ENCODE measurements at places on chromosomes 16 and 17. TPM values are rescaled to one million over a fixed set of nuclear protein-coding genes. Genes with fewer than 3 reads are reported as not detected.

TMEM88 gene
- not detected for total RNA-seq

TSPOAP1 gene
- not detected for total RNA-seq

PLD6 gene
- 11.7 TPM for total RNA-seq

ZACN gene
- 0.10 TPM for total RNA-seq

NEUROD2 gene
- not detected for total RNA-seq

FN3KRP gene
- 10.6 TPM for total RNA-seq

ODAD4 gene
- 0.46 TPM for total RNA-seq

MYADML2 gene
- total RNA-seq, result not detected

GRCh38 chr16:4437366-4437765, 11.7 kb downstream of the DNAJA3 start:
- no peak for DNase-seq

DNA sequence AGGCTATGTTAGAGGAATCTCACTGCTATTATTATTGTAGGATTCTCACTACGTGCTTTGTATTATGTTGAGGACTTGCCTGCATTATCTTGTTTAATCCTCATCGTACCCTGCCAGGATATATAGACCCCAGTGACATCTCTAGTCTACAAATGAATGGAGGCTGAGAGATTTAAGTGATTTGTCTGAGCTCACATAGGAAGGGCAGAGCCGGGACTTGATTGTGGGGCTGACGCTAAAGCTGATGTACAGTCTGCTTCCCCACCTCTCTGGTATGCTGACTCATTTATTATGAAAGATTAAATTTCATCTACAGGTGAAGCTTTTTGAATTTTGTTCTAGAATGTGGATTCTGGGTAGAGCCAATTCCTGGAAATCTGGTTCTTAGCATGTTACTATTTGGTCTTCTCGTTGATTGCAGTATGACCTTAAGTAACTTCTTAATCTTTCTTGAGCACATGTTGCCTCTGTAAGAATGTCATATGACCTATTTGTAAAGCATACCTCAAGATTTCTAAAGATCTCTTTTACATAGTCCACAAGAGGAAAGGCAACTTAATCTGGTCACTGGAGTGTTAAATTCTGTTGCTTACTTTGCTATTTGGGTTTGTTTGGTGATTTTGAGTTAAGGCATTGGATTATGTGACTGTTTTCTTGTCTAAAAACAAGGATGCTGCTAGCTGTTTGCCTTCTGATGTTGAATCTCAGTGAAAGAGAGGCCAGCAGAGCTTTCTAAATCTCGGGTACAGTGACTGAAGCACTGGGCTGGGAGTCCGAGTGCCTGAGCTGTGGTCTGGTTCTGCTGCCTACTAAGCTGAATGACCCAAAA, 12.4 kb downstream of the METTL9 start:
- peak; percentile 59 for DNase-seq

DNA sequence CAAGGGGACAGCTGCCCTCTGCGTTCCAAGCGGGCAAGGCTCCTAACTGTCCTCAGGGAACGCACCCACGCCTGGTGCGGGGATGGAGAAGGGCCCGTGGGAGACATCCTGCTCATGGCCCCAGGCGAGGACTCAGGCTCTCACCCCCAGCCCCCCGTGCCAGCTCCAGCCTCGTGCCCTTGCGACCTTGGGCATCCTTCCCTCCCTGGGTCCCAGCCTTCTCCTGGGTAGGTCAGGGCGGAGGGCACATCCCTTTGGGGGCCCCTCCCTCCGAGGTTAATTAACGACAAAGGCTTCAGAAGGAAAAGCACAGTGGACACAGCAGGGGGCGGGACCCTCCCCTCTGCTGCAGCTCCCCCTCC, 3.0 kb downstream of the PGAP6 start:
- no peak for DNase-seq

GRCh38 chr16:67750466-67750865, 31.4 kb upstream of the GFOD2 start:
- no peak for DNase-seq

DNA sequence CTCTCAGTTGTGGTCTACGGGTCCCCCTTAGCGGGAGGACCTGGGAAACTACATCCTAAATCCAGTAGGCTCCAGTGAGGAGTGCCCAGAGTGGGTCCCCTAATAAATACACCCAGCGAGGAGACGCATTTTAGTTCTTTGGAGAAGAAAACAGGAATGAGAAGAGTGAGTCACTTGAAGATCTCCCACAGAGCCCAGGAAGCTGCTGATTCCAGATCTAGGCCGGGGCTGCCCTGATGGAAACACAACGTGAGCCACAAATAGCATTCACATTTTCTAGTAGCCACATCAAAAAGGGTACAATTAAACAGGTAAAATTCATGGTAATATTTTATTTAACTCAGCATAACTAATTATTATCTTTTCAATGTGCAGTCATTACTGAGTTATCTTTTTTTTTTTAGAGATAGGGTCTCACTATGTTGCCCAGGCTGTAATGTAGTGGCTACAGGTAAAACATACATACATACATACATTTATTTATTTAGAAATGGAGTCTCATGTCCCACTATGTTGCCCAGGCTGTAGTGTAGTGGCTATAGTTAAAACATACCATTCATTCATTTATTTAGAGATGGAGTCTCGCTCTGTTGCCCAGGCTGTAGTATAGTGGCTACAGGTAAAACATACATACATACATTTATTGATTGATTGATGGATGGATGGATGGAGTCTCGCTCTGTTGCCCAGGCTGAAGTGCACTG, 21.5 kb downstream of the FBXO31 start:
- DNase-seq, result no peak

DNA sequence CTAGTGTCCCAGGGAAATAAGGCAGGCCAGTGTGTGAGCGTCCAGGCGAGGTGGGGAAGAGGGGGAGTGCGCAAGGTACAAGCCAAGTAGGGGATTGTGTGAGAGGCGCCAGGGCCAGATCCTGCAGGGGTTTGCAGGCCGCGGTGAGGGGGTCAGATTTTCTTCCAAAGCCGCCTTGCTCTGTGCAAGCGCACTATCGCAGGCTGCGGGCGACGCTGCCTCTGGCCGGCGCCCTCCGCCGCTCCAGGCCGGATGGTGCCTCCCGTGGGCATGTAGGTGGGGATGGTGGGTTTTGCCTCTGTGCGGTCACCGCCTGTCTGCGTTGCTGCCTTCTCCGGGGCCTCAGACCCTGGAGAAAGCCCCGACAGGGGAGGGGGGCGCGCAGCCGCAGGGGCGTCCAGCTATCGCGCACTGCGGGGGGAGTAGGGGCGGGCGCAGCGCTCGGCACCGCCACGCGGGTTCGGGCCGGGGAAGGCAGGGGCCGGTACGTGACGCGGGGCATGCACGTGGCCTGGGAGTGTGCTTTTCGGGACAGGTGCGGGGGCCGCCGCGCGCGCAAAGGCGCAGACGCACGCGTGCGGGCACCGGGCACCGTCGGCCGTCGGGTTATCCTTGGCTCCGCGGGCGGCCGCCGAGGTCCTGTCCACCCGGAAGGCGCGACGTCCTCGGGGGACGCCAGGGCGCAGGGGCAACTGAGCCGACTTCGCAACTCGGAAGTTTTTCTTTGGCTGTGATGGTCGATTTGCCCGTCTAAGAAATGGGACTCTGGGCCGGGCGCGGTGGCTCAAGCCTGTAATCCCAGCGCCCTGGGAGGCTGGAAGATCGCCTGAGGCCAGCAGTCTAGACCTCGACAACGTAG, 1.1 kb upstream of the HAPSTR1 start:
- no peak for DNase-seq

DNA sequence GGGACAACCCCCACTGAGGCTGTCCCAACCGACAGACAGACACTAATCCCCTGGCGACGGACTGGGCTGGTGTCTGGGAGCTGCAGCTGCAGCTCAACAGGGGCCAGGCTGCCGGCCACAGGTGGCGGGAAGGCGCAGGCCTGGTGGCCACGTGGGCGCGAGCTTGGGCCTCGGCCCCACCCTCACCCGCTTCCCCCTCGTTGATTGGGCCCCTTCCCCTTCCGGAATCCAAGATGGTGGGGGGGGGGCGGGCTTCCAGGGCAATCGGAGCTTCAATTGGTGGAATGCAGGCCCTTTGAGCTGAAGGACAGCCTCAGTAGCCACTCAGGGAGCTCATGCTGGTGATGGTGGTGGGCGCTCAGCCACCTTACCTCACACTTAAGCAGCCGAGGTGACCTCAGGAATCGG, 8.7 kb upstream of the TBX4 start:
- no peak for DNase-seq

GRCh38 chr17:8941980-8942622, 23.4 kb downstream of the PIK3R5 start:
- DNase-seq, result no peak

DNA sequence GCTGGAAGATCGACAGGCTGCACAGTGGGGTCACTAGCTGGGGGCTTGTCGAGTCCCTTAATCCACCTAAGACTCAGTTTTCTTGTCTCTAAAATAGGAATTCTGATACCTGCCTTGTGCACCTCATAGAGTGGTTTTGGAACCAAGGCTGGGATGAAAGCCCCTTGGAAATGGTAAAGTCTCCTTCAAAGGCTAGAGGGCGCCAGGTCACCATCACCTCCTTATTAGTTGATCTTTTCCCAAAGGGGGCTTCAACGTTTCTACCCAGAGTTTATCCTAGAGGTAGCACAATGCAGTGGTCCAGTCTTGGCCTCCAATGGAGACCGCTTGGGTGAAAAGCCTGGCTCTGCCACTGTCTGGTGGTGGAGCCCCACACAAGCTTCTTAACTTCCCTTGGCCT, 158.2 kb downstream of the AIPL1 start:
- DNase-seq, result no peak

DNA sequence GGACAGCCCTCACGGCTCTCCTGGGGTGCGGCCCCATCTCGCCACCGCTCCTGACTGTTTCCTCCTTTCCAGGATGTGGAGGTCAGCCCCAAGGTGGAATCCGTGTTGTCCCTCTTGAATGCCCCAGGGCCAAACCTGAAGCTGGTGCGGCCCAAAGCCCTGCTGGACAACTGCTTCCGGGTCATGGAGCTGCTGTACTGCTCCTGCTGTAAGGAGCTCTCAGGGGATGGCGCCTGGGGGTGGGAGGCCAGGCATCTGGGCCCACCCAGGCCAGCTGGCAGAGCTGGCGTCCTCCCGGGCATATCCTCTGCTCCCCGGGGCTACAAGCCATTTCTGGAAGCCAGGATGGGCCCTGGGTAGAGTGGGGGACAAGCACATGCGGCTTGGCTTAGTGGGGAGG, 13.2 kb downstream of the IL34 start:
- DNase-seq, result no peak

DNA sequence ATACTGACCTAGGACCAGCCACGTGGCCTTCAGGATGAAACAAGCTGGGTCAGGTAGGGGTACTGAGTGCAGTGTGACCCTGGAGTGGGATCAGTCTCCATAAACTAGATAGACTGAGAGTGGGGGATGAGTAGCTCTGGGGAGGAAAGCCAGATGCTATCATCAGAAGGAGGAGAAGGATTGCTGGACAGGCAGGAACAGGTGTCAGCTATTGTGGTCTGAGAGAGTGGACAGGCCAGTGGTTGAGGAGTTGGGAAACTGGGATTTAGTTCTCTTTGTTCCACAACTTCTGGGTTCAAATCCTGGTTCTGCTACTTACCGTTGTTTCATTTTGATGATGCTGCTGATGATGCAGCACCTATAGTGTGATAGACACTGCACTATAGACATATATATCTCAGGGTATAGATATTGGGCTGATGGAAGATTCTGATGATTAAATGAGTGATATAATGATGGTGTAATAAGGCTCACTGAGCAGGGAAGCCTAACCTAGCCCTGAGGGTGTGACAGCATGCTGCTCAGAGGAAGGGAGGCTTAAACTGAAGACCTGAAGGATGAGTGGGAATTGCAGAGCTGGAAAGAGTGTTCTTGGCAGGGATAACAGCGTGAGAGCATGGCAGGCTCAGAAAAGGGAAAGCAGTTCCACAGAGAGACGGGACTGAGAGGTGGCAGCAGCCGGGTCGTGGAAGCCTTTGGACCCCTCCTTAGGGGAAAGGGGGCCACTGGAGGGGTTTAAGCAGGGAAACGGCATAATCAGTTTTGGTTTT, 66.0 kb downstream of the SNX20 start:
- no peak for DNase-seq

GRCh38 chr16:78460428-78460827, 361.0 kb downstream of the WWOX start:
- no peak for DNase-seq

DNA sequence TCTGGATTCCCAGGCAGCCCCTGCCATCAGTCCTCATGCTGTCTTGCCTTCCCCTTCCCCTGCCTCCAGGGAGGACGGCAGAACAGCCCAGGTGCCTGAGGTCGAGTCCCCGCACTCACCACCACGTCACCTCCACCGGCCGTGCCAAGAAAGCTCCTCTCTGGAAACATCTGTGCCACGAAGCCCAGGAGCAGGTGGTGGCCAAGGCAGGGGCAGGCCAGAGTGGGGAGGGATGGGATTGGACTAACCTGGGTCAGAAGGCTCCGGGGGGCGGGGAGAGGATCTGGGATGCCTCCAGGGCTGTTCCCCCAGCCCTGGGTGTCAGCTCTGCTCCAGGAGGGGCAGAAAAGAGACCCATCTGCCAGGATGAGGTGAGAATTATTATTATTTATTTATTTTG, 7.4 kb upstream of the DPEP1 start:
- DNase-seq, result no peak

DNA sequence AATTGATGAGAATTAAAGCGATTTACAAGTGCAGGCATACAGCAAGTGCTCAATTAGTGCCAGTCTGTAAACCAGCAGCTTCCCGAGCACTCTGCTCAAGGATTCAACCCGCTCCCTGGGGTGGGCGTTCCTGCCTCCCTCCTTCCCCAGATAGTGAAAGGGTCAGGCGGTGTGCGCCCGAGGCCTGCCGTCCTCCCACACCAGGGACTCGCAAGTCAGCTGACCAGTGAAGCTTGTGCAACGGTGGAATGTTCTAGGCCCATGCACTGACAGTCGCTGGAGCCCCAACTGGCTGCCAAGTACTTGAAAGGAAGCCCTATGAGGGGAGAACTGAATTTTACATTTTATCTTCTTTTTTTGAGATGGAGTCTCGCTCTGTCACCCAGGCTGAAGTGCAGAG, 53.5 kb upstream of the PABPN1L start:
- DNase-seq, result no peak

DNA sequence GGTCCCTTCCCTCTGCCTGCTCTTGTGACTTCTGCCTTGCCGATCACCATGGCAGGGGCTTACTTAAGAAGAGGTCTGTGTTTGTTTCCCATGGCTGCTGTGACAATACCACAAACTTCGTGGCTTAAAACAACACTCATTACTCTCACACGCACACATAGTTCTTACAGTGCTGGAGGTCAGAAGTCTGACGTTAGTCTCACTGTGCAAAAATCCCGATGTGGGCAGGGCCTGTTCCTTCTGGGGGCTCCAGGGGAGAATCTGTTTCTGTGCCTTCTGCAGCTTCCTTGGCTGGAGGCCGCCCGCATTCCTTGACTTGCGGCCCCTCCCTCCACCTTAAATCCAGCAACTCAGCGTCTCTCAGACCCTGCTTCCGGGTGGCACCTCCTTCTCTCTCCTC, 249.2 kb upstream of the GSE1 start:
- no peak for DNase-seq

DNA sequence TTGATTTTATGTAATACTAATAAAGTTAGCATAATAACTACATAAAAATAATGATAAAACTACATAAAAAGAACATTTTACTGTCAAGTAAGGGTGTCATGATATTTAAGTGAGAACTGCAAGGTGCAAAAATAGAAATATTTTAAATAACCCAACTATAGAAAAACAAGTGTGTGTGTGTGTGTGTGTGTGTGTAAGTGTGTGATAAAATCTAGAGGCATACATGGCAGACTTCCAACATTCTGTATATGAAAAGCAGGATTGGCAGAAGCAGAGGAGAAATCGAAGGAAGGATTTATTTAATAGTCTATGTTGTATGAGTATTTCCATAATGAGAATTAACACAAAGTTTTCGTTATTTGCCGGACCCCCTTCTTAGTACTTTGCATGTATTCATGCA, 334.1 kb downstream of the KCNJ2 start:
- no peak for DNase-seq
